Ammon's horn (tissue), 1 donor: ENCODE measurements at places on chromosomes 3 and 15.

DNA sequence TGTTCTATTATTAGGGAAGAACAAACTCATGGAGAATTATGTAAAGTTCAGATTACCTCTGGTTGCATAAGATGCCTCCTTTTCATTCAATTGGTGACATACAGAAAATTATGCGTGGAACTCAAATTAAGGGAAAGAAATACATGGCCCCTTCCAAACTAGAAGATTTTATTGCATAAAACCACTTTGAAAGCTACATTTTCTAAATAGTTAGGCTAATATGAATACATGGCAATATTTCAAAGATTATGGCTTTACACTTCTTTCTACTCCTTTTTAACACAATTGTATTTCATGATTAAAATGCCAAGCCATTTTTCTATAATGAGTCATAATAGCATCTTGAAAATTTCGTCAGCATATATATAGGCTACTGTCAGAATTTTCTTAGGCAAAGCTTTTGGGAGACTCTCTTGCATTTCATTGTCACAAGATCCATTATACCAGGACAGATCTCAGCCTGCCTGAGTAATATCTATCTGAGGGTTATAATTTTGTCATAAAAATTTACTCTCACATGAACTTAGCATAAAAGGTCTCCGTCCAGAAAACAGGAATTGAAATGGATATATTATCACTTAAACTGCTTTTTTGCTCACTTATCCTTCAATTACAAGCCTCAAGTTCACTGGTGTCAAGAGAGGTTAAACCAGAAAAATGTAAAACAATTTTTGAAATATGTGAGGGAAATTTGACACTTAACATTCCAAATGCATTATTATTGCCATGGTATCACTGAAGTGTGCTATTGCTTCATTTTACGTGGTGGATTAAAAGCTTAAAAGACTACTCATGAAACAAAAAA lies 37.1 kb downstream of the CPA3 start:
- DNase-seq = no peak

DNA sequence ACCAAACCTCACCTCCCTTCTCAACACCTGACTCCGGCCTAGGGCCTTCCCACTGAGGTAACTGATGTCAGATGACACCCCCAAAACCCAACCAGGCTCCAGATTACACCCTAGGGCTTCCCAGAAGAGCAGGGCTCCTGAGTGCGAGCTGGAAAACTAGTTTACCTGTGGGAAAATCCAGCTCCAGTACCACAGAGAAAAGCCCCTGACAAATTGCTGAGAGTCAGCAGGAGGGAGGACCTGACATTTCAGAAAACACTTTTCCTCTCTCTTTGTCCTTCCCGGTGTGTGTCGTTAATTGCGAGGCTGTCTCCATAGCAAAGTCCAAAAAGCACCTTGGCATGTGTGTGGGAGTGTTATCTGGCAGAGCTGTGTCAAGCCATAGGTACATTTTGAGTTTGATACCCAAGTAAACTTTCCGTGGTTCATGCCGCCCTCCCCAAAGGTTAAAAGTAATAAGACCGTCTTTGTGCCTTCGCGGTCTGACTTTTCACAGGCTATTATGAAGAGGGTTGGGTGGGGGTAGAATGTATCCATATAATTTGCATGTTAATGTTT lies 79.8 kb upstream of the FNDC3B start:
- DNase-seq = no peak

DNA sequence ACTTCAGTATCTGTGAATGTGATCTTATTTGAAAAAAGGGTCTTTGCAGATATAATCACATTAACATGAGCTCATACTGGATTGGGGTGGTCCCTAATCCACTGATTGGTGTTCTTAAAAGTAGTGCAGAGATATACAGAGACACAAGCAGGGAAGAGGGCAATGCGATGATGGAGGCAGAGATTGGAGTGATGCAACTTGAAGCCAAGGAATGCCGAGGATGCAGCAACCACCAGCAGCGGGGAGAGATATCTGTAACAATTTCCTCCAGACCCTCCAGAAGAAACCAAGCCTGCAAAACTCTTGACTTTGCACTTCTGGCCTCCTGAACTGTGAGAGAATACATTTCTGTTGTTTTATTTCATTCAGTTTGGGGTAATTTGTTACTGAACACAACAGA lies 171.0 kb upstream of the MBNL1 start:
- DNase-seq = no peak

GRCh38 chr15:76116138-76116885 lies 56.5 kb downstream of the TMEM266 start:
- no peak for DNase-seq

DNA sequence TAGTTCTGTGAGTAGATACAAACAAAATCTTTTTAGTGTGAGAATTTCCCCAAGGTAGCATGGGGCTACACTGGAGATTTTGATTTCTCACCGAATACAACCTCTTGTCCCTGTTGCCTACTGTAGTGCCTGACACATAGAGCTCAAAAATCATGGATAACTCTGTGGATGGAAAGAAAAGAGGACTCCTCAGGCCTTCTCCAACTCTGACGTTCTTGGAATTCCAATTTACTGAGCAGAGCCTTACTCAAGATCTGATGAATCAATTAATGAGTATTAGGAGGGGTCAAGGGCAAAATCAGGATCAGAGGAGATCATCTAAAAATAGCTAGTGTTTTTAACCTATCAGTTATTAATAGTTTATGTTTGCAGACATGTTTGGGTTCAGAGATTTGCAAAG lies 46.7 kb upstream of the PYDC2 start:
- no peak for DNase-seq

DNA sequence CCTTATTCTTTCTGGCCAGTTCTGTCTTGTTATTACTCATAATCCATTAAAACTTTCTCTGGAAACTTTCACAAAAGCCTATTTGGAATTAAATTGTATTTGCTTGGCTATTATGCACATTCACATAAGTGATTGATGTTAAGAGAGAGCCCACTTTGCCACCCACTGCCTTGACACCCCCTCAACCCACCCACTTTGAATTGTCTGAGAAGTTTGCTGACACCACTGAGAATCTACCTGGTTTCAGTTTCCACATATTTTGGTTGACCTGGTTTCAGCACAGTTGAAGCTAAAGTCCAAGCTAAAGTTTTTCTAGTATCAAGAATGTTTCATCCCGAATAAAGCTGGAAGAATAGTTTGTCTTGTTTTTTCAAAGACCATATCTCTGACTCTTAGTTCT lies 70.9 kb downstream of the ARMC8 start:
- DNase-seq = no peak

DNA sequence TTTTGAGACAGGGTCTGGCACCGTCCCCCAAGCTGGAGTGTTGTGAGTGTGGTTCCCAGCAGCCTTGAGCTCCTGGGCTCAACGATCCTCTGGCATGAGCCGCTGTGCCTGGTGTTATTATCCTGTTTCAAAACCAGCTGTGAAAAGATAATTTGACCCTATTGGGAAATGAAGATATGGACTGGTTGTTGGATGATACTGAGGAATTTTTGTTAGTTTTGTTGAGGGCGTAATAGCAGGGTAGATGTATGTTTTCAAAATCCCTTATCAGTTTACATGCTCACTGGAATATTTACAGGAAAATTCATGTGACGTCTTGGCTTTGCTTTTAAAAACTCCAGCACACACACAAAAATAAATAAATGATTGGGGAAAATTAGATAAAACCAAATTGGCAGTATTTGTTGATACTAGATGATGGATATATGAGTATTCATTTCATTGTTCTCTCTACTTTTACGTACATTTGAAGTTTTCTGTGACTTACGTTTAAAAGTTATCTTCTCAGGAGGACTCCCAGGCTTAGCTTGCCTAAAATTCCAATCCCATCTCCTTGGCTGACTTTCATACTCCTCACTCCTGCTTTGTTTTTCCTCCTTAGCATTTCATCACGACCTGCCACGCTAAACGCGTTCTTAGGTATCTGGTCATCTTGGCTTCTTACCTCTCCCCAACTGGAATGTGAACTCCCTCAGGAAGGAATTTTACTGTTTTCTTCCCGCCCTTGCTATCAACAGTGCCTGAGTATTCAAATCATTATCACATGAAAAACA lies 56.8 kb upstream of the TFRC start:
- no peak for DNase-seq

DNA sequence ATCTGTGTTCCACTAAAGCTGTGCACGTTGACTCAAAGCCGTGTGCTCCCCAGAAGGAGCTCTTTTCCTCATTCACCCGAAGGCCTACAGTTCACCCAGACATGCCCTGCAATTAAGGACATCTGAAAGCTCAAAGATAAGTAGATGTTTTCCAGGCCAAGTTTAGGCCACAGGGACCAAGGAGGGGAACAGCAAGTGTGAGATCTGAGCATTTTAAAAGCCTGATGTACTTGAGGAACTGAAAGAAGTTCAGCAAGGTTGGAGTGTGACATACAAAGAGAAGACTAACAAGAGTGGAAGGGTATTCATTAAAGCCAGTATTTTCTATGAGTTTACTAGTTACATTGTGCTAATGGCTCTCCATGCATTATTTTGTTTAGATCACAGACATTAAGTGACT lies 68.0 kb downstream of the CASR start:
- peak; percentile 47 for DNase-seq

DNA sequence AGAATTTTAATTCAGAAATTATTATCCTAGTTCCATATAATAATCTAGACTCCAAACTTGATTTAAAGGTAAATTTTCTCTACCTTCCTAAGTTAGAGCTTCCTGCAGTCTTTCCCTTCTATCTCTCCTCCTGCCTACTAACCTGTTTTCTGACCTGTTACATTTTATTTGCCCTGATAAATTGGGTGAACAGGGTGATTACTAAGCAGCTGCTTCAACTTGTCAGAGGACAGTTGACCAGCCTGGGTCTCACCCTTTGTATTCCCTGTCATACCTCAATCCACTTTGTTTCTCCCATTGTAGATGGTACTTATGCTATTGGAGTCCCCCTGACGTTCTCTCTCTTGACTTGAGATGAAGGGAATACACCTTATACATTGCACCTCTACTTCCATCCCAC lies 28.4 kb upstream of the MYRIP start:
- DNase-seq = no peak

DNA sequence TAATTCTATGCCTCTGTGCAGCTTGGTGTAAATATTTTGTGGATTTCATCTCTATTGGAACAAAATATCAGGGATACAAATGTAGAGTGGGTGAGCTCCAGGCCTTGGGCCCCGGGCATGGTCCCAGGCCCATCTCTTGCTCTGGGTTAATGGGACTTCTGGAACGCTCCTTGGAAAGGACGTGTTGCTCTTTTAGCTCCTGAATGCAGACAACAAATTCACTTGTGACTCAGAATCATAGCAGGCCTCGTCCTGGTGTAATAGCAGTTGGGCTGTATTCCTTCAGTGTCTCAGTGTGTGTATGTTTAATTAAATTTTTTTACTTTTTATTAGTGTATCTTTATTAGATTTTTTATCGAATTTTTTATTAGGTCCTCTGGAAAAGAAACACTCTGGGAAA lies 266.7 kb upstream of the C2CD4B start:
- DNase-seq = no peak

- DNase-seq = no peak
Observed at GRCh38 chr3:37030588-37030987, 37.3 kb downstream of the MLH1 start.

GRCh38 chr15:40360015-40360414 lies 2.0 kb downstream of the DISP2 start:
- DNase-seq = no peak

GRCh38 chr15:65952391-65953053 lies 83.2 kb downstream of the RAB11A start:
- DNase-seq = no peak

GRCh38 chr15:82774496-82774895 lies 31.4 kb downstream of the FSD2 start:
- no peak for DNase-seq

- no peak for DNase-seq
Observed at GRCh38 chr15:78438619-78439285, 736 bp downstream of the IREB2 start.
